ENCODE measurements at places on chromosomes 5 and 9.

DNA sequence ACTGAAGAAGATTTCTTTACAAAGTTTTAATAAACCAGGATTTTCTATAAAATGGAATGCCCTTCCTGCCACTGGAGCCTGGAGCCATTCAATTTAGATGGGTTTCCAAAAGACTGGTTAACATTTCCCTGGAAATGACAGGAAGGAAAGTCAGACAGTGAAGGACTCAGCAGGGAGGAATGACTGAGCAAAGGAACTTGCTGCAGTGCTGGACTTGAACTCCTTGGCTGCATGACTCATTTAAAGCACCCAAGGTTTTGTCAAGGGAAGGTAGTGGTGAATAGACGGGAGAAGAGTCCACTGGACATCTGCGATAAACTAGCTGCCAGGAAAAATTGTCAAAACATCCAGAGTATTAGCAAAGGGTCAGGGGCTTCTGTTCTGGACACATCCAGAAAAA is 163.8 kb upstream of the SLC28A3 start:
- no peaks in the 10 kb centered on the region for H3K27me3 ChIP-seq
- H3K36me3 ChIP-seq = no peaks in the 10 kb centered on the region
- H3K4me3 ChIP-seq = no peak overlapping the region
- no peak overlapping the region for H3K27ac ChIP-seq

DNA sequence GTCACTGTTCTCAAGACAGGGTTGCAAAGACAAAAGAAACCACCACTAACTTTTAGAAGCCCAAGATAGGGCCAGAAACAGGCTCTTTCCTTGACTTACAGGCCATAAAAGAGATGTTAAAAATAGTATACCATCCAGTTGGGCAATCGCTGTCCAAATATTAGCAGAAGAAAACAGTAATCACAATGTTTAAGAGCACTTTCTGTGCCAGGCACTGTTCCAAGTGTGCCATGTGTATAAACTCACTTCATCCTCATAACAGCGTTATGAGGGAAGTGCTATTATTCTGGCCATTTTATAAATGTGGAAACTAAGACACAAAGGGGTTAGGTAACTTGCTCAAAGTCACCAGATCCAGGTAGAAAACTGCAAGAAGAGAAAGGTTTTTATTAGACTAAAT is 111.7 kb downstream of the KCNN2 start:
- H3K36me3 ChIP-seq = no peaks in the 10 kb centered on the region
- no peak overlapping the region for H3K27ac ChIP-seq
- H3K4me3 ChIP-seq = no peak overlapping the region
- H3K4me1 ChIP-seq = no peaks in the 10 kb centered on the region
- peaks cover 3% of the 10 kb centered on the region for H3K27me3 ChIP-seq
- no peak for DNase-seq

GRCh38 chr5:10317825-10318682 is 10.4 kb upstream of the CMBL start:
- peak; percentile 58 for DNase-seq
- H3K4me3 ChIP-seq = no peak overlapping the region
- no peak overlapping the region for H3K27ac ChIP-seq
- H3K36me3 ChIP-seq = no peaks in the 10 kb centered on the region

- H3K4me3 ChIP-seq = no peak overlapping the region
- no peak for DNase-seq
Measured at GRCh38 chr9:22265038-22265437, 181.6 kb upstream of the DMRTA1 start.

DNA sequence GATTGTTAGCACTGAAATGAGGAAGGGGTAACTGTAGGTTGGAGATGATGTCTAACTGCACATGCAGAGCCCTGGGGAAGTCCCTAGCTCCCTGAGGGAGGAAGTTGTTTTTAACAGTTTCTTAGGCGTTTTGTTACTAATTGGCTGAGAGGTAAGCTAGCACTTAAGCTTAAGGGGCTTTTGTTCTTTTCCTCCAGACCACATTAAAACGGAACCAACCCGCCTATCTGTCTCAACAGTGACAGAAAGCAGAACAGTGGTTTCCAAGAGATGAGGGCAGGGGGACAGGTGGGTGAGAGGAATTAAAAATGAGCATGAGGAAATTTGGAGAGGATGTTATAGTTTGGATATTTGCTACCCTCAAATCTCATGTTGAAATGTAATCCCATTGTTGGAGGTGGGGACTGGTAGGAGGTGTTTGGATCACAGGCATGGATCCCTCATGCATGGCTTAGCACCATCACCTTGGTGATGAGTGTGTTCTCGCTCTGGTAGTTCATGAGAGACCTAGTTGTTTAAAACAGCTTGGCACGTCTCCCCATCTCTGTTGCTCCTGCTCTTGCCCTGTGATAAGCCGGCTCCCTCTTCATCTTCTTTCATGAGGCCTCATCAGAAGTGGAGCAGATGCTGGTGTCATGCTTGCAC is 38.9 kb downstream of the LYRM7 start:
- no peak overlapping the region for H3K27ac ChIP-seq
- H3K4me3 ChIP-seq = no peak overlapping the region
- no peak for DNase-seq
- H3K4me1 ChIP-seq = peaks cover 2% of the 10 kb centered on the region

- no peaks in the 10 kb centered on the region for H3K36me3 ChIP-seq
- no peak for DNase-seq
- no peak overlapping the region for H3K4me3 ChIP-seq
Measured at GRCh38 chr5:175211956-175212756, 231.8 kb downstream of the DRD1 start.

DNA sequence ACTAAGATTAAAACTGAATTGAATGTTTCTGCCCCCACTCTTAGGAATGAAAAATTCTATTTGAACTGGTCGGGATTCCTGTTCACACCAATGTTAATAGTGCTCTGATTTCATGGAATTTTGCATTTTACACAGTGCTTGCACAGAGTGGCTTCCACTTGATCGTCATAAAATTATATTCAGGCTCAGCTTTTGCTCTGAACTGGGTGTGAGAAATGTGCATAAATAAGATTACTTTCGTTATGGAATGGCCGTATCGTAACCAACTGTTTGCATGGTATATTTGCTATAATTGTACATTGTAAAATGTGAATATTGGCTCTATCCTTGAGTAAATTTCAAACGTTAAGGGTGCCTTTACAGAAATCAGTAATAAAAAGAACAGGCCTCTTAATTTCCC is 240.9 kb downstream of the RFK start:
- H3K27ac ChIP-seq = no peak overlapping the region
- H3K27me3 ChIP-seq = no peaks in the 10 kb centered on the region
- H3K4me1 ChIP-seq = no peaks in the 10 kb centered on the region

- H3K36me3 ChIP-seq = peaks cover 3% of the 10 kb centered on the region
- no peak overlapping the region for H3K27ac ChIP-seq
- H3K4me1 ChIP-seq = peaks cover 14% of the 10 kb centered on the region
- H3K4me3 ChIP-seq = no peak overlapping the region
- H3K27me3 ChIP-seq = no peaks in the 10 kb centered on the region
Measured at GRCh38 chr9:131722255-131722654, 17.6 kb downstream of the RAPGEF1 start.

GRCh38 chr9:123946101-123946821 is 16.3 kb upstream of the DENND1A start:
- H3K36me3 ChIP-seq = no peaks in the 10 kb centered on the region
- DNase-seq = no peak
- no peaks in the 10 kb centered on the region for H3K27me3 ChIP-seq

GRCh38 chr5:137379555-137380286 is 119.4 kb downstream of the SPOCK1 start:
- no peaks in the 10 kb centered on the region for H3K27me3 ChIP-seq
- peaks cover 5% of the 10 kb centered on the region for H3K36me3 ChIP-seq
- no peak overlapping the region for H3K4me3 ChIP-seq
- H3K4me1 ChIP-seq = no peaks in the 10 kb centered on the region
- no peak overlapping the region for H3K27ac ChIP-seq
- no peak for DNase-seq

DNA sequence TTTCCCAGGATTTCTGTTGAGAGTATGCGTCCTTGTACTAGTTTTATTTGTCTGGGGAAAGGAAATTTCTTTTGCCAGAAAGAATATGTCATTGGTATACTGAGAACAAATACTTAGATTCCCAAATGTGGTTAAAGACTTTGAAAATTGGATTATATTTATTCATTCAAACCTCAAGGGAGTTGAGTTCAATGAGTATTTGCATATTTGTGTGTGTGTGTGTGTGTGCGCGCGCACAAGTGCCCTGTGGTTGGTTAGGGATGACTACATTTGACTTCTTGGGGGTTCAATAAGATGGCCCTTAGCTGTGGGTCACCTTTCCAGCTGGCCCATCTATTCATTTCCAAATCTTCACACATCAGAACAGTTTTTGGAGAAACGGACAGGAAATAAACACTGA is 4.9 kb downstream of the RXFP3 start:
- DNase-seq = no peak
- no peaks in the 10 kb centered on the region for H3K36me3 ChIP-seq
- no peak overlapping the region for H3K4me3 ChIP-seq
- H3K27me3 ChIP-seq = peaks cover 47% of the 10 kb centered on the region

GRCh38 chr5:78362220-78362619 is 1.8 kb downstream of the SCAMP1 start:
- peaks cover 13% of the 10 kb centered on the region for H3K36me3 ChIP-seq
- no peaks in the 10 kb centered on the region for H3K27me3 ChIP-seq
- H3K4me3 ChIP-seq = no peak overlapping the region
- DNase-seq = no peak
- no peak overlapping the region for H3K27ac ChIP-seq

GRCh38 chr5:155651-156410 is 35.5 kb upstream of the LRRC14B start:
- no peak overlapping the region for H3K27ac ChIP-seq
- H3K36me3 ChIP-seq = no peaks in the 10 kb centered on the region
- no peak overlapping the region for H3K4me3 ChIP-seq
- DNase-seq = no peak
- peaks cover 30% of the 10 kb centered on the region for H3K4me1 ChIP-seq

GRCh38 chr5:180623844-180624243 is 25.6 kb downstream of the FLT4 start:
- peaks cover 9% of the 10 kb centered on the region for H3K4me1 ChIP-seq
- no peak overlapping the region for H3K27ac ChIP-seq
- DNase-seq = no peak

GRCh38 chr5:129400395-129400983 is 59.6 kb upstream of the ADAMTS19 start:
- no peaks in the 10 kb centered on the region for H3K36me3 ChIP-seq
- DNase-seq = no peak
- no peak overlapping the region for H3K4me3 ChIP-seq

- DNase-seq = peak; percentile 28
- no peaks in the 10 kb centered on the region for H3K36me3 ChIP-seq
- no peaks in the 10 kb centered on the region for H3K27me3 ChIP-seq
- H3K4me3 ChIP-seq = no peak overlapping the region
Measured at GRCh38 chr9:81861644-81862043, 66.6 kb upstream of the SPATA31D4 start.

- no peak overlapping the region for H3K4me3 ChIP-seq
- H3K27ac ChIP-seq = no peak overlapping the region
- no peaks in the 10 kb centered on the region for H3K36me3 ChIP-seq
- peaks cover 25% of the 10 kb centered on the region for H3K4me1 ChIP-seq
- DNase-seq = no peak
Measured at GRCh38 chr9:93591301-93592007, 15.1 kb downstream of the PHF2 start.

- no peak for DNase-seq
- H3K27me3 ChIP-seq = no peaks in the 10 kb centered on the region
Measured at GRCh38 chr5:651296-652022, 39.3 kb downstream of the CEP72 start.

DNA sequence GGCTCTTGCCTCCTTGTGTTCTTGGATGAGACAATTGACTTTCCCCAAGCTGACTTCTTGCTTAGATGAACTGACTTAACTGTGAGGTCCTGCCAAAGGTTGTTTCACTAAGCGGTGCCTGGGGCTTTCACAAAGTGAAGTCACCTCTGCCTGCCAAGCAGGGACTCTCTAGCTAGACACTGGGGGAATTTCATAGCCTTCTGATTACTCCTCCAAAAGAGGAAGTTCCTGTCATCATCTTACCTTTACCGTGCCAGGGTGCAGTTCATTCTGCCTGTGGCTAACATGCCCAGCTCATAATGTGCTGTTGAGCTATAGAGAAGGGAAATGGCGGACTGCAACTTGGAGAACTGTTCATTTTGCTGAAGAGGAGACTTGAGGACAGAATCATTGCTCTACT is 472.0 kb upstream of the WWC1 start:
- H3K27ac ChIP-seq = no peak overlapping the region
- no peak overlapping the region for H3K4me3 ChIP-seq
- H3K4me1 ChIP-seq = peaks cover 2% of the 10 kb centered on the region
- peaks cover 8% of the 10 kb centered on the region for H3K36me3 ChIP-seq
- no peak for DNase-seq

GRCh38 chr9:29838491-29839020 is 2265.3 kb upstream of the C9orf72 start:
- H3K4me3 ChIP-seq = no peak overlapping the region
- H3K4me1 ChIP-seq = no peaks in the 10 kb centered on the region
- H3K27ac ChIP-seq = no peak overlapping the region
- H3K27me3 ChIP-seq = no peaks in the 10 kb centered on the region
- no peak for DNase-seq

GRCh38 chr5:121156565-121156964 is 692.5 kb downstream of the PRR16 start:
- no peaks in the 10 kb centered on the region for H3K36me3 ChIP-seq
- no peak overlapping the region for H3K4me3 ChIP-seq
- H3K4me1 ChIP-seq = no peaks in the 10 kb centered on the region
- no peak for DNase-seq
- no peak overlapping the region for H3K27ac ChIP-seq

- H3K4me3 ChIP-seq = no peak overlapping the region
- no peak overlapping the region for H3K27ac ChIP-seq
- H3K27me3 ChIP-seq = no peaks in the 10 kb centered on the region
Measured at GRCh38 chr9:131719262-131719908, 20.5 kb downstream of the RAPGEF1 start.

GRCh38 chr9:4339836-4340560 is 40.1 kb upstream of the GLIS3 start:
- peak; percentile 54 for DNase-seq
- H3K36me3 ChIP-seq = no peaks in the 10 kb centered on the region
- H3K27me3 ChIP-seq = no peaks in the 10 kb centered on the region
- no peak overlapping the region for H3K27ac ChIP-seq
- no peak overlapping the region for H3K4me3 ChIP-seq
- peaks cover under 1% of the 10 kb centered on the region for H3K4me1 ChIP-seq

- peaks cover 36% of the 10 kb centered on the region for H3K4me1 ChIP-seq
- peaks cover 20% of the 10 kb centered on the region for H3K36me3 ChIP-seq
- no peak overlapping the region for H3K27ac ChIP-seq
- H3K4me3 ChIP-seq = no peak overlapping the region
- DNase-seq = peak; percentile 90
Measured at GRCh38 chr9:114383521-114384231, 4.1 kb downstream of the AKNA start.

- H3K27me3 ChIP-seq = no peaks in the 10 kb centered on the region
- DNase-seq = no peak
- no peaks in the 10 kb centered on the region for H3K4me1 ChIP-seq
- no peak overlapping the region for H3K27ac ChIP-seq
Measured at GRCh38 chr5:148020257-148020988, 43.4 kb upstream of the SPINK5 start.
